ENCODE measurements at places on chromosomes 11 and 22.

DNA sequence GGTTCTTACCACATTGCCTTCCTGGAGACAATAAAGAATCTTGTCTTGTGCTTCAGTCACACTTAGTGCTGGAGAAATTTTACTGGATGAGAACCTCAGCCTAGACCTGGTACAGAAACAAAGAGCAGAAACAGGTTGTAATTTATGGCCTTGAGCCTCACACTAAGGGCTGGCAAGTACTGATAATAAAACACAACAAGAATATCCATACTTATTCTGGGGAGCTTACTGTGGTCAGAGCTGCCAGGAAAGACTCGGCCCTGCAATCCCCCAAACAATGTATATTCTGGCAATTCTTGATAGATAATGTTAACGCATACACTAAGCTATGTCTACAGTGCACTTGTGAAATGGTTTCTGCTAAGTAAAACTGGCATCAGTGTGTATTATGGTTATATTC lies 9.7 kb downstream of the SNX19 start:
- DNase-seq = no peak

GRCh38 chr22:35054064-35054463 lies 11.9 kb upstream of the ISX start:
- no peak for DNase-seq

GRCh38 chr22:49024775-49025440 lies 802.8 kb downstream of the BRD1 start:
- no peak for DNase-seq

DNA sequence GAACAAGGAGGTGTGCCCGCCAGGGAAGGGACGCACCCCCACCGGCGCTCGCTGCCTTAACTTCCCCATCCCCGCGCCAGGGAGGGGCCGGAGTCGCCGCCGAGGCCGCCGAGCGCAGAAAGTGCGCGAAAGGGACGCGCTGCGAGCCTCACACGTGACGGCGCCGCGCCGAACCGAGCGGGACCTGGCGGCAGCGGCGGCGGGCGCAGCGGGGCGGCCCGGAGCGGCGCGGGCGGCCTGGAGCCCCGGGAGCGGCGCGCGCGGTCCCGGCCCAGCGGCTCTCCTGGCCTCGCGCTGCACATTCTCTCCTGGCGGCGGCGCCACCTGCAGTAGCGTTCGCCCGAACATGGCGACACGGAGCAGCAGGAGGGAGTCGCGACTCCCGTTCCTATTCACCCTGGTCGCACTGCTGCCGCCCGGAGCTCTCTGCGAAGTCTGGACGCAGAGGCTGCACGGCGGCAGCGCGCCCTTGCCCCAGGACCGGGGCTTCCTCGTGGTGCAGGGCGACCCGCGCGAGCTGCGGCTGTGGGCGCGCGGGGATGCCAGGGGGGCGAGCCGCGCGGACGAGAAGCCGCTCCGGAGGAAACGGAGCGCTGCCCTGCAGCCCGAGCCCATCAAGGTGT lies at the start of gene SORL1:
TSS of gene SORL1 (plus strand) at position 329 of the 623 bp plus-strand sequence. CDS start at position 347, 18 bp downstream.
- peak; percentile 82 for DNase-seq

DNA sequence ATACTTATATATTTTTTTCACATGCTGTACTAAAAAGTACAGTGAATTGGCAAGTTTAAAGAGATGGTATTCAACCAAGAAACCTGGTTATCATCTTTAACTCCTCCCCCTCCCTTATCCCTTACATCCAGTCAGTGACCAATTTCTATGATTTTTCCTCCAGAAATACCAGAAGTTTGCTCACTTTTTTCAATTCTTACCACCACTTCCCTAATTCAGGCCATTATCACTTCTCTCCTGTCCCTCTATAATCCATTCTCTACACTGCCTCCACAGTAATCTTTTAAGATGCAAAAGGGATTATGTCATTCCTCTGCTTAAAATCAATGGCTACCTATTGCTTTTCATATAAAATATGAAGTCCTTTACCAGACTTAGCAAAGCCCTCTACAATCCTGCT lies 62.8 kb downstream of the CEP57 start:
- DNase-seq = no peak

GRCh38 chr22:40310081-40310767 lies 36.1 kb upstream of the ADSL start:
- peak; percentile 84 for DNase-seq

DNA sequence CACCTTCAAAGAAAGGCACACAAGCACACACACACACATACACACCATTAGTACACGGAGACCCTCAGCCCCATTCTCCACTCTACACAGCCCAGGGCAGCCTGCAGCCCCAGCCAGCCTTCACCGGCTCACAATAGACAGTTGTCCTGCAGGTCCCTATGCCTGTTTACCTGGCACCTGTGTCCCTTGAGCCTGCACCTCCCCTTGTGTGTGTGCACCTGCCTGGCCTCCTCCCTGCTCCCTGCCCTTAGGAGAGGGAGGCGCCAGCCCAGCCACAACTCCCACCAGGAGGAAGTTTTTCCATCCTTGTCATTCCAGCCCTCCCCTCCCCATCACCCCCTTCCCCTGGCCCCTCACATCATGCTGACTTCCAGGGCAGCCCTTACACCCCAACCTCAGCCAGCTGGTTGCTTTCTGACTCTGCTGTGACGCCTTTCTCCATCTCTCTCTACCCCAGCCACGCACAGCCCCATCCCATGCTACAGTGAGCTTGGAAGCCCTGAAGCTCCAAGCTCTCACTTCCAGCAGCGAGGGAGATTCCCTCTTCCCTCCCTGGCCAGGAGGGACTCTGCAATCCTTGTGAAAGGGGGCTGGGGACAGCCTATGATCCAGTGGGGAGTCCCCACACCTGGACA lies 4.4 kb downstream of the AHNAK start:
- DNase-seq = no peak

DNA sequence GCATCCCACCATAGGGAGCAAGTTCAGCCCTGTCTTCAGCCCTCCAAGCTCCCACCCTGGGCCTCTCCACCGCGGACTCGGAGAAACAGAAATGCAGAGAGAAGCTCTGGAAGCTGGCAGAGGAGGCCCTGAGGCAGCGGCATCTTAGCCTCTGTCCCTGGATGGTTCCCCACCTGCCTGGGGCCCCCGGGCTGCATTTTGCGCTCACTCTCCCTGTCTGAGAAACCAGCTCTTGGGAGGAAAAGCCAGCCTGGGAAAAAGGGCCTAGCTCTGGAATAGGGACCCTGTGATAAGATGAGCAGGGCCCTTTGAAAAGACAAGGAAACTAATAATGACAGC lies 12.0 kb upstream of the SPI1 start:
- no peak for DNase-seq

- no peak for DNase-seq
These were observed 118.2 kb upstream of the CSNK2A3 start for GRCh38 chr11:11471201-11471600.

DNA sequence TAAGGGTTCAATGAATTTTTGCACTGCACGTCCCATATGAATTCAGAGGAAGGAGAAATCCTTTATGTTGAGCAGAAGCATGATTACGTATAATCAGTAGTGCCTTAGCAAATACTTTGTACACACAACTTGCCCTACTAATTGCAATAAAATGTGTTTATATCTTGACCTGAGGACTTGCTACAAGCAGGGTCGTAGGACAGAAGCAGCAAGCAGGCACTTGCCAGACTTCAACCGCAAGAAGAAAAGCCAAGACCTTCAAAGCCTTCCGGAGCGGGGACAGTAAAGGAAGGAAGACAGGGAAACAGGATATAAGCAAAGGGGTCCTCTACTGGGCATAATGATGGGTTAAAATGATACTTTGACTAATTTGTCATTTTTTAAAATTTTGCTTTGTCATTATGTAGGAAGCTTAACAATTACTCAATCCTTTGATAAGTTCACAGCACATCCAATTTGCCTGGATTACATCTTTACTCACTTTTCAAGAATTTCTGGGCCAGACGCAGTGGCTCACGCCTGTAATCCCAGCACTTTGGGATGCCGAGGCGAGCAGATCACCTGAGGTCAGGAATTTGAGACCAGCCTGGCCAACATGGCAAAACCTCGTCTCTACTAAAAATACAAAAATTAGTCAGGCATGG lies 23.2 kb upstream of the UBASH3B start:
- no peak for DNase-seq

DNA sequence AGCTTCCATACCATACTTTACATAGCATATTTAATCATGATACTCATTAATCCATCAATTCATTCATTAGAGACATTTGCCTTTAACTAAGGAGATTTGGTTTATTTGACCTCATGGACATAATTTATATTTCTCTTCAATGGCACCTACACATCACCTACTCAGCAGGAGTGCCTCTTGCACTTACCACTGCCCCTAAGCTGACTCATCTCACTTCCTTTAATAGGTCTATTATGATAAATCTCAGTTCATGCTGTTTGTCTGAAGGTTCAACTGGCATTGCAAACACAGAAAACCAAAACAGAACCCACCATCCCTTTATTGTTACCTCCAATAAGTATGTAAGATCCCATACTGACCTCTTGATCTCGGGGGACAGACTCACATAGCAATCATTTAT lies 186.7 kb downstream of the LUZP2 start:
- DNase-seq = no peak

DNA sequence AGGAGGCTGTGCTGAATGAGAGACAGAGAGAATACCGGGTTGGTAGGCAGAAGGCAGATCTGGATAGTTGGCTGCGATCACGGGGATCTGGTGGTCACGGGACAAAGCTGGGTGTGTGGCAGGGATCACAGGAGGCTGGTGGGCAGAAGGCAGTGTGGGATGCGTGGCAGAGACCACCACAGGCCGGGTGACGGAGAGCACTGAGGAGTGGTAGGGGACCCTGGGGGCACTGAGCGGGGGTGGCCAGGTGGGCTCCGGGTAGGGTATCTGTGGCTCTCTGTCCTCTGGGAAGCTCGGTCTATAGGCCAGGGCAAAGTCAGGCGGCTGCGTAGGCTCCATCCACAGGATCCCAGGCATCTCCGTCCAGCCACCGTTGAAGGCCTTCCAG lies 1.4 kb downstream of the CD248 start:
- no peak for DNase-seq

GRCh38 chr11:57073128-57073527 lies 84.4 kb downstream of the OR5AK2 start:
- no peak for DNase-seq

- DNase-seq = peak; percentile 77
These were observed 1.7 kb downstream of the PHF21A start for GRCh38 chr11:46119352-46120216.

DNA sequence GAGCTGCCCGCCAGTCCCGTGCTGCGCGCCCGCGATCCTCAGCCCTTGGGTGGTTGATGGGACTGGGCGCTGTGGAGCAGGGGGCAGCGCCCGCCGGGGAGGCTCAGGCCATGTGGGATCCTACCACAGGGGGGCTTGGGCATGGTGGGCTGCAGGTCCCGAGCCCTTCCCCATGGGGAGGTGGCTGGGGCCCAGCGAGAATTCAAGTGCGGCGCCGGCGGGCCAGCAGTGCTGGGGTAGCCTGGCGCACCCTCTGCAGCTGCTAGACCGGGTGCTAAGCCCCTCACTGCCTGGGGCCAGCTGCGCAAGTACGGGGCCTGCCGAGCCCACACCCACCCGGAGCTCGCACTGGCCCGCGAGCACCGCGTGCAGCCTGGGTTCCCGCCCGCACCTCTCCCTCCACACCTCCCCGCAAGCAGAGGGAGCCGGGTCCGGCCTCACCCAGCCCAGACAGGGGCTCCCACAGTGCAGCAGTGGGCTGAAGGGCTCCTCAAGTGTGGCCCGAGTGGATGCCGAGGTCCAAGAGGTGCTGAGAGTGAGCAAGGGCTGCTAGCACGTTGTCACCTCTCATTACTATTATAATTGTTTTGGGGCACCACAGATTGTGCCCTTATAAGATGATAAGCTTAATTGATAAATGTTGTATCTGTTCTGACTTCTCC lies 333.2 kb downstream of the CASP12 start:
- no peak for DNase-seq

DNA sequence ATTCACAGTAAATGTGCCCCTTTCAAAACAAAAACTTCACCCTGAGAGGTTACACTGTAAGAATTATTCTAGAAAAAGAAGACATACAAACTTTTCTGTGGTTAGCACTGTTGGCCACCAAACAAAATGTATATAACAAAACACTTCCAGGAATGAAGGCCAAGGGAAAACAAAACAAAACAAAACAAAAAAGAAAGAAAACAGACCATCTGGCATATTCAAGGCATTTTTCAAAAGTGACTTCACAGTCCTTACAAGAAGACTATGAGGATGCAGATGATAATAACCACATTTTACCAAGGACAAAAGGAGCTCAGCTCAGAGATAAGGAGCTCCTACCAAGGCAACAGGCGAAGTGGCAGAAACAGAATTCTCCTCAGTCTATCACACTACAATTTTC lies 24.9 kb downstream of the CTSC start:
- no peak for DNase-seq

GRCh38 chr11:91435694-91436395 lies 788.8 kb upstream of the FAT3 start:
- DNase-seq = no peak

- no peak for DNase-seq
These were observed 19.1 kb downstream of the OR8D1 start for GRCh38 chr11:124294687-124295086.

DNA sequence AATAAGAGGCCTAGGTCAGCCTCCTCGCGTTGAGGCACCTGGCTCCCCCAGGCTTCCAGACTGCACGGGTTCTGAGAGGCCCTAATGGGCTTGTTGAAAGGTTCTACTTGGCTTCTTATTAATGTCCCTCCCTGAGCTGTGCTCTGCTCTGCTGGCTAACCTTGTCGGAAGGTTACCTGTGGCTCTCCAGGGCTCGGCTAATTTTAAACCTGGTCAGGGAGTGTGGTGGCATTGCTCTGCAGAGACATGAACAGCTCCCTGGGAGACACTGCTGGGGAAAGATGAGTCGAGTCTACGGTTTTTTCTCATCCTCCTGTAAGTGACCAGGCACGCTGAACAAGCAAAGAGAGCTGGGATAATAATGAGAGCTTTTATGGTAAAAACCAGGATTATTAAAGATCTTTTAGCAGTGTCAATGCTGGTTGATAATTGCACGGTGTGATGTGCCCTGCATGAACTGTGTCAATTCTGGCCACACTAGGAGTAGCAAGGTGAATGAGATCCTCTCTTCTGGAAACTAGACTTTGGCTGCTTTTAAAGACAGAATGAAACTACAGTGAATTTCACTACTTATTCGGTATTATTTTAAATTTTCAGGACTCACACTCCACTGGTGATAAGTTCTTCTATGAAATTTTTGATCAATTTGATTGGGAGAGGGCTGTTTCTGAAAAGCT lies 70.7 kb downstream of the TEAD1 start:
- DNase-seq = peak; percentile 42

- DNase-seq = no peak
These were observed 359.5 kb downstream of the INSC start for GRCh38 chr11:15473954-15474837.

GRCh38 chr11:124473476-124473875 lies 28.0 kb upstream of the OR8B8 start:
- DNase-seq = no peak

DNA sequence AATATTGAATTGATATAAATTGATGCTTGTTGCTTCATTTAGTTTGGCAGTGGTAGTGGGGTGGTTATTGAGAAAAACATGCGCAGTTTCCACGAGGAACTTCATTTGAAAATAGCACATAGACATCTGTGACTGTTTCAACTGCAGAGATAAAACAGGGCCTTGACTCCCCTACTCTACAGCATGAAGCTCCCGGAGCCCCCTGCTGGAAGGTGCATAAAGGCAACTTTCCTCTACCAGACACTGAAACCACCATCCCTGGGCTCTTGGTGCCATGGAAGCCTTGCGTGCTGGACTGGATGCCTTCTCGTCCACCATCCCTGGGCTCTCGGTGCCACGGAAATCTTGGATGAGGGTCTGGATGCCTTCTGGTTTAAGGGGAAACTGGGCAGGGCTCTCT lies 195.9 kb downstream of the CSNK2A3 start:
- DNase-seq = no peak
